T-helper 17 cell (primary cell): ENCODE measurements at places on chromosomes 1 and 21.

GRCh38 chr1:10634428-10635084 is 159.8 kb downstream of the PEX14 start:
- DNase-seq = no peak

DNA sequence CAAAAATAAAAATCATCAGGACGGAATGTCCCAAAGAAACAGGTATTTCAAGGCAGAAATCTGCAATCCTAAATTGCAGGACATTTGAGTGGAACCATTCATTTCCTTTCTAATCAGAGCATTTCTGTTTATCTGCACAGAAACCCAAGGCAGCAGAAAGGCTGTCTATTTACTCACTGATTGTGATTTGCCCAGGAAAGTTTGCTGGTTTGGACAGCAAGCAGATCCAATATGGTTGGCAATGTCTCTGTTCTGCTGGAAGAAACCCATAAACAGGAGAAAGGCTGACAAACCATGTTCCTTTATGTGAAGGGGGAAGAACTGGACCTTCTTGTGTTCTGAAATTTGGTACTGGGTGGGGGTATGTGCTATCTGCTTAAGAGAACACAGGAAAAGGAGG is 120.1 kb downstream of the CLIC6 start:
- no peak for DNase-seq

DNA sequence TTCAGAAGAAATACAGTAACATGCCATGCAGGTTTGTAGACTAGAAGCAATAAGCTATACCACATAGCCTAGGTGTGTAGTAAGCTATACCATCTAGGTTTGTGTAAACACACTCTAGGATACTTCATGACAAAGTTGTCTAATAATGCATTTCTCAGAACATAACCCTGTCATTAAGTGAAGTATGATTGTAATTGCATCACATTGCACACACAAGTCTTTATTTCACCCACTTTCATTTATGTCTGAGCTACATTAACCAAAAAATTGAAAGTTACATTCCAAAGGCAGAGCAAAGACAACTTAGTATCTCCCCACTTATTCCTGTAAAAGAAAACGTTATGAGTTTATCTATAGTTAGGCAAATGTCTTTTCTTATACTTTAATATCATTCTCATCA is 64.5 kb upstream of the ATF3 start:
- no peak for DNase-seq

- no peak for DNase-seq
Observed at GRCh38 chr1:204419064-204419403, 7.4 kb upstream of the PPP1R15B start.

DNA sequence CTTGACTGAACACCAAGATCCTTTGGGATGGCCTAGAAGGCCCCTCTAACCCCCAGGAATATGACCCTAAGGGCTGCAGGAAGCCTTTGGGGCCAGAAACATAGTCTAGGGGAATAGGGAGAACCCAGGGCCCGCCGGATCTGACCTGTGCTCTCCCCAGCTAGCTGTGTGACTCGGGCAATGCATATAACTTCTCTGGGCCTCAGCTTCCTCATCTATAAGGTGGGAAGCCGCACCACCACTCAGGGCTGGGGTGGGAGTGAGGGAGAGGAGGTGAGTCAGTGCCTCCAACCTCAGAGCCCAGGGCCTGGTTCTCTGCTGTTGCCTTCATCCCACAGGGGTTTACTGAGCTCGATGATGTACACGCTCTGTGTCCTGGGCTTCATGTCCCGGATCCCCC is 434.4 kb downstream of the PTPRU start:
- no peak for DNase-seq

DNA sequence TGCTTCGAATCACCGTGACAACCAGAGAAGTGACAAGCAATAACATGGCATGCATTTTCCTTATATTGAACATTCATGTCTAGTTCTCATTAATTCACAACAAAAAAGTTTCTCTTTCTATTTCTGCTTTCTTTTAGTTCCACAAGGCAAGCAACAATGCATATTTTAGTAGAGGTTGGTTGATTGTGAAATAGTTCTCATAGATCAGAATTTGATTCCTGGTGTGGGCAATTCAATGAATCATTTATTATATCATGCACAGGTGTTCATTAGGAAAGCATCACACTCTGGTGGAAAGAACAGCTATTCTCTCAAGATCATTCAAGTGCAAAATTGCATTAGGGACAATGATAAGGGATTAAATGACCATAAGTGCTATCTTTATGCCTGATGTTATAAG is 980.9 kb downstream of the BRINP3 start:
- no peak for DNase-seq

DNA sequence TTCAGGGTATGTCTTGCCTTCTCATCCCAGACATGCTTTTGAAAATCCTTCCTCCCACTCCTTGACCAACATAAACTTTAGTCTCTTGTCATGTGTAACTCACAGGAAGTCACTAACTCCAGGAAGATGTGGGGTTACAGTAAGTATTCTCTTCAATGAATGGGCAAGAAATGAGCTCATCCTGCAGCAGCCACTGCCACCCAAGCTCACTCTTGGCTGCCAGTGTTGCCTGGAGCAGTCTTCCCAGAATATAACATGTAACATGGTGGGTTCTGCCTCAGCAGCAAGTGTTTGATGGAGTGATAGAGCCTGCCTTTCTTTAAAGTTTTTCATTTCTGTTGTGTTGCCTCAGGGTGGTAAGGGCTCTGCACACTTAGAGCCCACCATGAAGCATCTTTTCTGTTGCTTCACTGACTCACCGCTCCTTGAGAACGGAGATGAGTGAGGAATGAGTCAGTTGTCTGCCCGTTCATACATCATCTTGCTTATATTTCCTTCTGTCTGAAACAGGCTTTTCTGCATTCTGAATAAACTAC is 187.0 kb downstream of the TPR start:
- DNase-seq = no peak

DNA sequence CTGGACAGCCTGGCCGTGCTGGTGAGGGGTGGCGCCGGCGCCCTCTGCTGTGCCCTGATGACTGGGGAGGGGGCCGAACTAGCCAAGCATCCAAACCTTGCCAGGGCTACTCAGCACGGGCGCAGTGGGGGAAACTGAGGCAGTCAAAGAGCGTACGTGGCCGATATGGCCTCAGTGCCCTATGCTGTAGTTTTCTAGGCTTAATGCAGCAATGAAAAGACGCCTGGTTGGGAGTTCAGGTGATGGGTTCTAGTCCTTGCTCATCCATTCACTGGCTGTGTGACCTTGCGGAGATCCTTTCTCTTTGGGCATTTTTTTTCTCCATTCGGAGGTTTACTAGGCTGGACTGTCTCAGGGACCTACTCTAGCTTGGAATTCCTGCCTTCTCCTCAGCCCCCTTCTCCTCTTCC is 822 bp downstream of the MTX1 start:
- DNase-seq = no peak

- DNase-seq = no peak
Observed at GRCh38 chr1:198268784-198269645, 112.2 kb downstream of the NEK7 start.

DNA sequence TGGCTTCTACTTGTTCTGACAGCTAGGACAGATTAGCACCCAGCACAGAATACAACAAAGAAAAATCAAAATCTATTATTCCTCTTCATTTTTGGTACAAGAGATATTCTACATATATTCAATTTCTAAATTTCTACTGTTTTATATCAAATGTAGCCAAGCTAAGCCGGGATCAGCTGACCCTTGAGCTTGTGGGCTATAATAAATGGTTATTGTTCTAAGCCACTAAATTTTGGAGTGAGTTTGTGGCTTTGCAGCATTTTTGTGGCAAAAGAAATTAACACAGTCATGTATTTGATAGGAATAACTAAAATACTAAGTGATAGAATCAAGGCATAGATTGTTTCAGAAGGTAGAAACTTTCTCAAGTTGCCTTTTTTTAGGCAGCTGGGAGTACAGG is 50.7 kb downstream of the APP start:
- no peak for DNase-seq

DNA sequence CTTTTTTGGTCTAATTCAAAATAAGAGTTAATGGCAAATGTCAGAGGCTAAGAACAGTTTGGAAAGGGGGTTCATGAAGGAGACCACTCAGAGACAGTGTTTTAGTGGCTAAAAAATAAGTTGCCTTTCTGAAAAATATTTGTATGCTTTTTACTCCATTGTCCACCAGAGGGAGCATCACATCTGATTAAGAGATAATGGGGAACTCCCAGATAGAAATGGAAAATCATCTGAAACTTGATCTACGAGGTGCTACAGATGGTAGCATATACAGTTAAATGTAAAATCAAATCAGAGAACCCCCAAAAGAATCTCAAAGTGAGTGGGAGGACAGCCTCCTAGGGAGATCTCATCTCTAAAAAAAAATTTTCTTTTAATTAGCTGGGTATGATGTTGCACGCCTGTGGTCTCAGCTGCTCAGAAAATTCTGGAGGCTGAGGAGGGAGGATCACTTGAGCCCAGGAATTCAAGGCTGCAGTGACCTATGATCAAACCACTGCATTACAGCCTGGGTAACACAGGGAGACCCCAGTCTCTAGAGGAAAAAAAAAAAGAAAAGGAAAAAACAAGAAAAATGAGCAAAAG is 9.7 kb downstream of the SMYD3 start:
- DNase-seq = no peak

GRCh38 chr1:239545466-239545865 is 159.1 kb downstream of the CHRM3 start:
- no peak for DNase-seq

- no peak for DNase-seq
Observed at GRCh38 chr1:160066829-160067745, 2.9 kb downstream of the KCNJ10 start.

GRCh38 chr1:178345807-178346206 is 151.0 kb downstream of the CLEC20A start:
- DNase-seq = no peak

GRCh38 chr1:177964336-177964735 is 5.5 kb downstream of the SEC16B start:
- DNase-seq = no peak

GRCh38 chr1:222995620-222996309 is 147.3 kb downstream of the TLR5 start:
- DNase-seq = no peak

GRCh38 chr1:180908074-180908765 is 4.5 kb upstream of the KIAA1614 start:
- DNase-seq = no peak

- no peak for DNase-seq
Observed at GRCh38 chr1:230321741-230322420, 104.3 kb downstream of the PGBD5 start.

DNA sequence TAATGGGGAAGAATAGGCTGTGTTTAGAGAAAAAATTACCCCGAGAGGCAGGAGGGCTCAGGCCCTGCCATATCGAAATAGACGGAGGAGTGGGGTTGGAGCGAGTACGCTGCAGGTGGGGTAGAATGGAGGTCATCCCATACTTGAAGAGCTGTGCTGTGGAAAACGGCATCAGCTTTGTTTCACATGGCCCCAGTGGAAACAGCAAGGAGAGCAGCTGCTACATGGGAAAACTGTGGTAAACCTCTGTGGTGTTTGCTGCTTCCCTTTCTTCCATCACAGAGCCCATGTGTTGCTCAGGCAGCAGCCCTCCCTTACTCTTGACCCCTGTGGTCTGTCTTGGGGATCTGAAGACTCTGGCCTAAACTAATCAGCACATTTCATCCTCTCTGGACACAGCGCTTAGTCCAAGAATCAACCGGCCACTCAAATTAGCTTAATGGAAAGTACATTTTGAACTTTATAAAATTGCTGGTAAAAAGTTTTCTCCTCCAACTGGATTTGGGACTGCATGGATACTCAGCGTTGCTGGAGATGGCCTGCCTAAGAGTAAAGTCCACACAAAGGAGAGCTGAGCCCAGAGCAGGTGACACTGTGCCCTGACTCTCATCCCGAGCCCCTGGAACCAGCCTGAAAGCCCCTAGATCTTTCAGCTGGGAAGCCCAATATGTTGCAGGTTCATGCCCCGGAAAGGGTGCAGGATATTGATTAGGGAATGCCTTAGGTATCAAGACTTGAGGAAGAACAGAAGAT is 127.1 kb upstream of the GADD45A start:
- no peak for DNase-seq

DNA sequence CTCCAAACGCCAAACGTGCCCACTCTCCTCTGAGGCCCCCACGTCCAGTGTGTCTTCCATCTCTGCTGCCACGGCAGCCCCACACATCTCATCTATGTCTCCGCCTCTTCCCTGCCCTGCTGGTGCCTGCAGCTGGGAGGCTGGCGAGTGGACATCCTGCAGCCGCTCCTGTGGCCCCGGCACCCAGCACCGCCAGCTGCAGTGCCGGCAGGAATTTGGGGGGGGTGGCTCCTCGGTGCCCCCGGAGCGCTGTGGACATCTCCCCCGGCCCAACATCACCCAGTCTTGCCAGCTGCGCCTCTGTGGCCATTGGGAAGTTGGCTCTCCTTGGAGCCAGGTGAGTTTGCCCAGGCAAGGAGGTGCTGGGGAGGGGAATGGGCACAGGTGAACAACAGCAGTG is 8.6 kb downstream of the ADAMTSL4 start:
- no peak for DNase-seq

GRCh38 chr1:215530401-215530984 is 36.6 kb upstream of the KCTD3 start:
- DNase-seq = no peak

GRCh38 chr1:214506972-214507431 is 44.4 kb downstream of the PTPN14 start:
- DNase-seq = no peak

DNA sequence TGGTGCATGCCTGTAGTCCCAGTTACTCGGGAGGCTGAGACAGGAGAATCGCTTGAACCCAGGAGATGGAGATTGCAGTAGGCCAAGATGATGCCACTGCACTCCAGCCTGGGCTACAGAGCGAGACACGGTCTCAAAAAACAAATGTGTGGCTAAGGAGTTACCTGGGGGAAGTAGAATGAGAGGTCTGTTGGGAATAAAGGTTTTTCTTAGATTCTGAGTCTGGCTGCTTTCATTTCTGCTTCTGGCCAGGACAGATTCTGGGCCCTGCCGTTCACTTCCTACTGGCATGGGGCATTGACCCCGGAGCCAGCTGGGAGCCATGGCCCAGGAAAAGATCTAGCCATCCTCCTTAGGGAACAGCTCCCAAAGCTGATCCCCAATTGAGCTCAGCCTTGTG is 420 bp upstream of the DCDC2B start:
- DNase-seq = no peak

- DNase-seq = no peak
Observed at GRCh38 chr1:210525716-210526454, 197.2 kb downstream of the HHAT start.

DNA sequence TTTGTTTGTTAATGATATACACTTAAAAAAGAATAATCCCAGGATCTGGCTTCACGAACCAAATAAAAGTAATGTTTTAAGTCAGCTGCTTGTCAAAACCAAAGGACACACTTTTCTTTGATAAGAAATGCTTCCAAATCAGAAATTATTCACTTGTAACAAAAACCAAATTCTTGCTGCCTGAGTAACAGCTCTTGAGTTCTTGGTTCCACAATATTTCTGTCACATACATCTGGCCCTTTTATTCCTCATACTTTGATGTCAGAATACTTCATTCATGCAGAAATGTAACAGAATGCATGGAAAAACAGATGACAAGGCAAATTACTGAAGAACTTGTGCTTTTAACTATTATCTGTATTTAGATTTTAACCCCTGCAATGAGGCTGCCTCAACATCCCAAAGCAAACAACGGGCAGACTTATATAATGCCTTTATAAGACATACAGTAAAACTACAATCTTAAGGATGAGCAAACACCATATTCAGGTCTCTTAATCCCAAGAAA is 1.5 kb downstream of the VAMP4 start:
- DNase-seq = no peak

GRCh38 chr1:227547310-227548118 is 15.8 kb upstream of the ZNF678 start:
- DNase-seq = no peak
